ENCODE measurements at places on chromosomes 7 and 10. TPM values are rescaled to one million over a fixed set of nuclear protein-coding genes. Genes with fewer than 3 reads are reported as not detected.

Gene MBL2
- not detected for total RNA-seq

Gene ZCCHC24
- 0.90 TPM for total RNA-seq

Gene C10orf143
- 0.26 TPM for total RNA-seq

GRCh38 chr7:34849163-34849960 lies 187.9 kb downstream of the DPY19L1 start:
- peak; percentile 50 for DNase-seq

DNA sequence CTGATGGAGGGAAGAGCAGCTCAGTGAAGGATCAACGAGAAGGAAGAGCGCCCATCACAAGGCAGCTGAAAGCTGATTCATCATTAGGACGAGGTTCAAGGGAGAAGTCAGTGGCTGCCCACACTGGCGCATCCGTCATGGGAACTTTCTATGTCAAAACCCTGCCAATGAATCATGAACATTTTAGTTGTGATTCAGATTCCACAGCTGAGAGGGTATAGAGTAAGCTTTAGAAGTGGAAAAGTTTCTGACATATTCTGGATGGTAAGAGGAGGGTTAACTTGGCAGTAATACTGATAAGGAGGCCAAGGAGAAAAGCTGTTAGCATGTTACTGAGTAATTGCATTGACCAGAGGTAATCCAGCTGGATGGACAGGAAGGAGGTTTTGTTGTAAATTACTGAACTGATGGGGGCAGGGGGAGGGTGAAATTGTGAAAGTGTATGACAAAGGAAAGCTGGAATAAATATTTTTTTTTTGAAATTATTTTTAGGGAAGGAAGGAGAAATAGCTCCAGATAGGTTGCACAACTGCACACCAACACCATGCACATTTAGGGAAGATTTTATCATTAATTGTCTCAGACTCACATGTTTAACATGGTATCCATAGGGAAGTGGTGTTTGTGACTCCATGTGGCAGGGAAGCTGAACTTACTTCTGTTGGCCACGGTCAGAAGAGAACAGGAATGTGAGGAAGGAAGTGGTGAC lies 78.3 kb upstream of the NRP1 start:
- peak; percentile 79 for DNase-seq

GRCh38 chr10:108421266-108421665 lies 1256.8 kb upstream of the SORCS1 start:
- DNase-seq = peak; percentile 15

DNA sequence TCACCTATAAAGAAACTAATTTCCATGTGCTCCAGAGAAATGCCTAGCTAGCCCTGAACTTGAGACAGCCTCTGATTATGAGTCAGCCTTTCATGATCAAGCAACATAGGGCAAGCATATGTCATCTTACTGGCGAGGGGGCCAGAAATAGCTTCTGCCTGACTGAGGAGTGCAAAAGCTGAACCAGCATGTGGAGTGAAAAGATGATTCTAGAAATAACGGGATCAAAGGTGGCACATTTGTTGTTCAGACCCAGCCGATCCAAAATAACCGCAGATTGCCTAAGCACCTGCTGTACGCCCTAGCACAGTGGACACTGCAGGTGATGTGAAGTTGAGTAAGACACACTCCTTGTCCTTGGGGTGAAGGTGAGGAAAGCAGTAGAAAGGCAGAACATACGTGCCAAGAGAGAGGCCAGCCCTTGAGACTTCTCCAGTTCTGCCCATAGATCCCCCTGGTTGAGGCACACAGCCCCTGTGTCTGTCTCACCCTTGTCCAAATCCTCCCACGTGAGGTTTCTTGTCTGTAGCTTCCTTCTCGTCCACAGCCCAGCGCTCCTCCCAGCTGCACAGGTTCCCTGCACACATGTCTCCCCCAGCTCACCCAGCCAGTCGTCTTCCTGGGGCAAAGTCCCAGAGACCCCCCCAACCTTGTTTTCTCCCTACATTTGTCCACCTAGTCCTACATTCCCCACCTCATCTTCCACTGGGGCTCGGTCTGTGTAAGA lies 2.8 kb upstream of the BCL7B start:
- DNase-seq = peak; percentile 77

DNA sequence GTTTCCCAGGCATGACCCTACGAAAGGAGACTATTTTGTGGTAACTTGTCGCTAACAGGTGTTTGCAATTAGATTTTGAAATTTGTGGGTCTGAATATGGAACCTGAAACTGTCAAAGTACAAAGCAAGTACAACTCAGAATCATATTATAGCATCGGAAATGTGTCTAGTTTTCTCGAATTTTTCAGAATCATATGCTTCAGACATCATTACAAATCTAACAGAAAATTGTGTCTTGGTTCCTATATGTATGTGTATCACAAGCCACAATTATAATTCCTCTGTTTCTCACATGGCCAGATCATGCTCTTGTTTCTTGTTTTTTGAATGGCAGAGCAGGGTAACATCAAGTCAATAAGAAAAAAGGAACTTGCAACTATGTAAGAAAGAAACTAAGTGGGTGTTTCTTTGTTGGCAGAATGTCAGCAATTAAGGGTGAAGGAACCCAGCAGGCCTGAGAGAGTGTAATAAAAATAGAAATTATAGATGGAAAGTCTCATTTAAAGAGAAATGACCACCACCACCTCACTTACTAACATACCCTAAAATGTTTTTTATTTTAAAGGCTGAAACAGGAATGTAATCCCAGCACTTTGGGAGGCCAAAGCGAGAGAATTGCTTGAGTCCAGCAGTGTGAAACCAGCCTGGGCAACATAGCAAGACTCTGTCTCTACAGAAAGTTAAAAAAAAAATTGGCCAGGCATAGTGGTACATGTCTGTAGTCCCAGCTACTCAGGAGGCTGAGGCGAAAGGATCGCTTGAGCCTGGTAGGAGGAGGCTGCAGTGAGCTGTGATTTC lies 51.3 kb downstream of the PRTFDC1 start:
- DNase-seq = no peak
